ENCODE measurements at places on chromosomes 4 and X.

DNA sequence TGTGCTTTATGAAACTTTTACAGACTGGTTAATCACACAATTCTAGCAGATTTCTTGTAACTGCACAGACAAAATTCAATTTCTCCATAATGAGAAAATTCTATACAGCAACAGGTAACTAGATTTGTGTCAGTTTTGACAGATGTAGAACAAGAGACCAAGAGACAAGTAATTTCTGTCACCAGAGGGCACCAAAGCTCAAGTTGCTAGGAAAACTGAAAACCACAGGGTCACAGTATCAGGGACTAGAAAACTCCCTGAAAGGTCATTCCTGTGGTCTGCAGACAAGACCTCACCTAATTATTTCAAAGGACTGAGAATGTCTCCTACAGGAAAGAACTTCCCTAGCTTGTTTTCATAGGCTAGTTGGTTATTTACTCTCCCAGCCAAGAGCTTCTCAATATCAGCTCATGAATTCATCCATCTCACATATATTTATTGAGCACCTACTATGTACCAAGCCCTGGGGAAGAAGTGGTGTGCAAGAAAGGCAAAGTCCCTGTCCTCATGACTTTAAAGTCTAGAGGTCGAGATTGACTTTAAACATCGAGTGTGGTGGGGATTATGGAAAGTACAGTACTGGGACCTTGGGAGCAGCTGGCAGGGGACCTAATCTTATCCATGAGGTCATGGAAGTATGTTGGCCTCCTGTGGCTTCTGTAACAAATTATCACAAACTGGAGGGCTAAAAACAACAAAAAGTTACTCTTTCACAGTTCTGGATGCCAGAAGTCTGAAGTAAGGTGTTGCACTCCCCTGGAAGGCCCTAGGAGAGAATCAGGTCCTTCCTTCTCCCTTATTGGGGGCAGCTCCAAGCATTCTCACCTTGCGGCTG is 47.8 kb upstream of the SETD7 start:
- no peak for DNase-seq

GRCh38 chrX:18368402-18368801 is 13.9 kb upstream of the SCML2 start:
- no peak for DNase-seq

- DNase-seq = no peak
Measured at GRCh38 chrX:86178906-86179305, 30.7 kb downstream of the DACH2 start.

GRCh38 chrX:110851780-110852179 is 56.2 kb upstream of the CHRDL1 start:
- no peak for DNase-seq

GRCh38 chr4:15423285-15423711 is 4.5 kb upstream of the C1QTNF7 start:
- no peak for DNase-seq

DNA sequence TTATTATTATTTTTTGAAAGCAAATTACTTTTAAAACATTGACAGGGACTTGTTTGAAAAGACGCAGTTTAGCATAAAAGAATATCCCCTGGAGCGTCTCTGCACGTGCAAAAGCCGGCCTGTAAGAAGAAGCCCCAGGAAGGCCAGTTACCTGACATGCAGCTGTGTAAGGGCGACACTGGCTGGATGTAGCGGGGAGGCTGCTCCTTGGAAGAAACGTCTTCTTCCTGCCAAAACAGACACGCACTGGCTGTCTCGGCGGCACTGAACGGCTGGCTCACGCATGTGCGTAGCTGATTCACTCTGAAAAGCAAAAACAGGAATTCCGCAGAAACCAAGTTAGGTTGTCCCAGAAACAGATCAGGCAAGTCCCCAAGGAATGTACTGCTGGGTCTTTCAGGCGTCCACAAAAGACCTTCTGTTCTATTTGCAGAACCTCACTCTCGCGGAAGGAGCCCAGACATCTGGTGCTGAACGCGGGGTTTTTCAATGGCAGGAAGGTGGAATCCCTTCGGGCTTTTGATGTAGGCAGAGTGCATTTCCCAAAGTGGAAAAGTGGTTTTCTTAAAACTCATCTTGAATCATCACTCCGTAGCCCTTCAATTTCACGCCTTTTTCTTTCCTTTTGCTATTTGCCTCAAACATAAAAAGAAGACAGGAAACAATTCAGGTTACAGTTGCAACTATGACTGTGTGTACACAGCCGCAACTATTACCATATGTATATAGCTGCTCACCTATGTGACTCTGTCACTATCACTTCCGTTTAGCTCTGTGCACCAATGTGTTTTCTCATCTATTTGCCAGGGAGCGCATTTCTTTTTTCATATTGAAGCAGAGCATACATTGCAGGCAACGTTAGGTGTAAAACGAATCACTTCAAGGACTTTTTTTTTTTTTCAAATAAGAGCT is 38.1 kb upstream of the ARSH start:
- DNase-seq = no peak
